ENCODE measurements at places on chromosomes 16 and 17.
A peak's percentile ranks its signal among the peaks of the same experiment; 100 is the strongest.

DNA sequence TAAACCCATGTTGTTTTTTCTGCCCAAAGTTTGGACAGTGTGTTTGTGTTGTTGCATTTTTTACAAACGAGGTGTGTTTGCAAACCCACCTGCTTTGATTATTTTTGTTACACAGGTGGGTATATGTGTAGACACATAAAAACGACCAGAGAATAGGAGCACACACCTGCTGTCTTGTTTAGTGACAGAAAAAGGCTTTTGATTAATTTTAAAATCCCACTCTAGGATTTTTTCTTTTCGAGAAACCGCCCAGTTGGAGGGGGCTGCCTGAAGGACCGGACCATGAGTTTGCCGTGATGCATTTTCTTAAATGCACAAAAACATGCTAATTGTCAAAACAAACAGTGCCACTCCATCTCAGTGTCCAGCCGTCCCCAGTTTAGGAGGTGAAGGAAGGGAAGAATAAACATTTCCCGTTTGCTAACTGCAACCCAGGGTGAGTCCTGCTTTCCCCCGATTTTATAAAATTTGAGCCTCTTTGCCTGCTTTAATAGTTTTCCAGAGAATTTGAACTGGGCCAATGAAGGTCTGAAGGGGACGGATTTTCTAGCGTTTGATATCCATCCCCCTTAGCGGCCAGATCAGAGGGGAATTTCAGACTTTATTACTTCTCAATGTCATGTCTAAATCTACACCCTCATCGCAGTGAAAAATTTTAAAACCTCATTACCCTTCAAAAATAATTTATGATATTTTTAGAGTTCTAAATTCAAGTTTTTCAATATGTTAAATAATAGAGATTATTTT, 3.2 kb downstream of the FOXC2 start:
- DNase-seq: no peak

- peak; percentile 61 for DNase-seq
Observed at GRCh38 chr17:83079352-83079747, at the start of gene METRNL. Gene METRNL, plus strand, starts transcription at chr17:83079609. Its CDS starts 207 bp downstream, at chr17:83079816.

DNA sequence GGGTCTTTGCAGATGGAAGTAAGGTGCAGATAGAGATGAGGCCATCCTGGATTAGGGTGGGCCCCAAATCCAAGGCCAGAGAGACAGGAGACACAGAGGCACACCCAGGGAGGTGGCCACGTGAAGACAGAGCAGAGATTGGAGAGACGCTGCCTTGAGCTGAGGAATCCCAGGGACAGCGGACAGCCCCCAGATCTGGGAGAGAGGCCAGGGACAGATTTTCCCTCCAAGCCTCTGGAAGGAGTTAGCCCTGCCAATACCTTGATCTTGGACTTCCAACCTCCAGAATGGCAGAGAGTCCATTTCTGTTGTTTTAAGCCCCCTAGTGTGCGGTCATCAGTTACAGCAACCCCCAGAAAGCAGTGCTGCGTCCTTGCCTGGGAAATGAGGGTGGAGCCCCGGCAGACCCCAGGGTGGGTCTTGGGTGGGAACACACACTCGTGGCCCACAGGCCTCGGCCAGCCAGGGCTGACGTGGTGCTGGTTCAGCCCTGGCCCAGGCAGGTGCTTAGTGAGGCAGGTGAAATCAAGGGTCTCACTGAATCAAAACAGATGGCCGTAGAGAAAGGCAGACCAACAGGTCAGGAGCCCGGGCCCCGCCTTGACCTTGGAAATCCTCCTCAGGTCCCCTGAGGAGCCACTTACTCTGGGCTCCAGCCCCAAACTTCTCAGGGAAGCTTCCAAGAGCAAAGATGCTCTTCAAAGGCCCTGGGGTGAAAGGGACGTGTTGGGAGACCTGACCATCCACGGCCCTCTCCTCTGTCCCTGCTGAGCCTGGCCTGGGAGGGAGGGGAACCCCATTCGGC, 169.3 kb downstream of the RBFOX3 start:
- DNase-seq: no peak

DNA sequence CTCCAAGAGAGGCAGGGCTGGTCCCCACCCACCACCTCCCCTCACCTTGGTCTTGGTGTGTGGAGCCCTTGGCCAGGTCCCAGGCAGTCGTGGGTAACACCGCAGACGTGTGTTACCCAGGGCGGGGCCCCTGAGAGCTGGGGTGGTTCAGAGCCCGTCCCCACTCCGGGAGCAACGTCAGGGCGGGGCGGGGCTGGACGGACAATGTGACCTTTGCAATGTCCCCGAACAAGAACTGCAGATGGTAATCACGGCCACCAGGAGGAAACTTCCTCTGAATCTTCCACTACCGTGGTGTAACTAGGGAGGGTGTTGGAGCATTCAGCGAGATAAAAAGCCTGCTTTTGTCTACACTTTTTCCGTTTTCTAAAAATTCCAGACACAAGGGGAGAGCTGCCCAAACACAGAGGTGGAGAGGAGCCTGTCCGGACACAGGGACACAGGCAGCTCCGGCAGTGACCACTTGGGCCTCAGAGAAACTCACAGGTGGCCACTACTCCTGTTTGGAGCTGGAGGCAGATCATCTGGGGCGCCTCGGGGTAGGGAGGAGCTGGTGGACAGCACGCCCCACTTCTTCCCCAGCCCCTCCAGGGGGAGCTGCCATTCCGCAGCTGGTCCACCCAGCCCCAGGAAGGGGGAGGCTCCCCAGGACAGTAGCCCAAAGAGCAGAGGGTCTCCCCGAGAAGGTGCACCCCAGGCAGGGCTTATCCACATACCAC, 14.2 kb upstream of the SLC38A10 start:
- peak; percentile 75 for DNase-seq

GRCh38 chr16:53556521-53556920, 53.5 kb upstream of the AKTIP start:
- DNase-seq: no peak

- peak; percentile 69 for DNase-seq
Observed at GRCh38 chr16:69709456-69710084, 16.8 kb downstream of the NQO1 start.
